Smooth muscle cell of trachea (primary cell): ENCODE measurements at places on chromosomes 13 and 19. TPM values are rescaled to one million over a fixed set of nuclear protein-coding genes. Genes with fewer than 3 reads are reported as not detected.

Gene SLC25A41
- under 0.01 TPM in 1 of 2 replicates, not detected in the other for total RNA-seq

Gene NKPD1
- under 0.01 and 0.66 TPM in 2 replicates for total RNA-seq

Gene C5AR1
- 0.17 TPM in 1 of 2 replicates, not detected in the other for total RNA-seq

Gene DHDH
- not detected in 2 replicates for total RNA-seq

Gene GADD45B
- total RNA-seq: 10.3 and 26.0 TPM in 2 replicates

Gene SELENOV
- 0.33 TPM in 1 of 2 replicates, not detected in the other for total RNA-seq

Gene PRX
- total RNA-seq: 2.2 and 3.8 TPM in 2 replicates

Gene PRSS57
- 0.17 TPM in 1 of 2 replicates, not detected in the other for total RNA-seq

Gene CBY2
- not detected in 2 replicates for total RNA-seq

Gene ATP4A
- total RNA-seq: not detected in 2 replicates

Gene ATXN8OS
- total RNA-seq: not detected in 2 replicates

Gene CACNG8
- 0.50 and 0.58 TPM in 2 replicates for total RNA-seq

Gene FLT3
- total RNA-seq: not detected in 2 replicates

Gene KLF2
- total RNA-seq: 2.0 and 2.8 TPM in 2 replicates

Gene FOXA3
- not detected in 2 replicates for total RNA-seq

Gene LHB
- not detected in 2 replicates for total RNA-seq

Gene ZNF701
- 14.1 and 16.1 TPM in 2 replicates for total RNA-seq

Gene CPT1C
- total RNA-seq: 29.7 and 37.5 TPM in 2 replicates

Gene NXNL1
- not detected in 2 replicates for total RNA-seq

Gene NAPSA
- 0.29 and 0.50 TPM in 2 replicates for total RNA-seq

Gene ZNF442
- total RNA-seq: 3.5 and 3.9 TPM in 2 replicates
